ENCODE measurements at places on chromosomes 7 and 10.

- peak; percentile 71 for DNase-seq
Observed at GRCh38 chr10:130557181-130557845, 421.1 kb downstream of the GLRX3 start.

DNA sequence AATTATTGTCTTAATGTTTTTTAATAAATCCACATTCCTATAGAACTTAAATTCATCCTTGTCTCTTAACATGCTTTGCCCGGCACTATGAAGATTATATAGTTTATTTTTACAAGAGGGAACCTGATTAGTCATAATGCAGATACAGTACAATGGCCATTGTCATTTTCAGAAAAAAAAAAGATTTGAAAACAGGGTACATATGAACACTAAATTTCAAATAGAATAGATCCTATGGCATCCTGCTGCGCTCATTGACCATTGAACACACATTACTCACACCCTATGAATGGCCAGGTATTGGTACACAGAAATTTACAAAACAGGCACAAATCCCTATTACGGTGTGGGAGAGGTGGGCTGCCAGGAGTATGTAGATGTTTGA, 2.0 kb upstream of the KLF6 start:
- no peak for DNase-seq

DNA sequence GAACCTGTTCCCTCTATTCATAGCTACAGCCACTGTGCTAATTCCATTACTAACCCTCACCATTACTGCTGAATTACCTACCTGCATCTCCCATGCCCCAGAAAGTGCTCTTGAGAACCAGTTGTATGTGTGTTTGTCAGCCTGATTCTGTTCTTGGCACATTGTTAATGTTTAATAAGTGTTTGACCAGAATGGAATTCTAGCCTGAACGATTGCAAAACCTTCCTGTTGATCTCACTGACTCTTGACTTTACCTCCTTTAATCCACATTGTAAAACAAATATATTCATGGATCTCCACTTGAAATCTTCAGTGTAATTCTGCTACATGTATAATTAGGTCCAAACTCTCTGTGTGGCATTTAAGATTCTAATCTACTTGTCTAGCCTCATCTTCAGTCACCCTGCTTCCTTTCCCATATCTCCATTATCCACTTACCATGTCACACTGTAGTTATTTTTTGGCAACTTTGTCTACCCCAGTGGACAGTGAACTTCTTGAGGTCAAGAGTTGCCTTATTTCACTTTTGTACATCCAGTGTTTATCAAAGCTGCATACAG, 4.9 kb downstream of the ZNF277 start:
- no peak for DNase-seq

GRCh38 chr10:79128923-79129305, 60.1 kb downstream of the ZMIZ1 start:
- DNase-seq, result peak; percentile 16

DNA sequence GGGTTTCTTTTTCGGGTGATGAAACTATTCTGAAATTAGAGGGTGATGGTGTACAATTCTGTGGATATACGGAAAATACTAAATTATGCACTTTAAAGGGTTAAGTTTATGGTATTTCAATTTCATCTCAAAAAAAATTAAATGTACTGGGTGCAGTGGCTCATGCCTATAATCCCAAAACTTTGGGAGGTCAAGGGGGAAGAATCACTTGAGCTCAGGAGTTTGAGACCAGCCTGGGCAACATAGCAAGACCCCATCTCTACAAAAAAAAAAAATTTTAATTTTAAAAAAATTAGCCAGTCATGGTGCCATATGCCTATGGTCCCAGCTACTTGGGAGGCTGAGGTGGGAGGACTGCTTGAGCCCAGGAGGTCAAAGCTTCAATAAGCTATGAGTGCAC, 57.0 kb downstream of the SMURF1 start:
- DNase-seq, result no peak

GRCh38 chr10:86670290-86670811, 2.0 kb downstream of the LDB3 start:
- DNase-seq, result no peak

DNA sequence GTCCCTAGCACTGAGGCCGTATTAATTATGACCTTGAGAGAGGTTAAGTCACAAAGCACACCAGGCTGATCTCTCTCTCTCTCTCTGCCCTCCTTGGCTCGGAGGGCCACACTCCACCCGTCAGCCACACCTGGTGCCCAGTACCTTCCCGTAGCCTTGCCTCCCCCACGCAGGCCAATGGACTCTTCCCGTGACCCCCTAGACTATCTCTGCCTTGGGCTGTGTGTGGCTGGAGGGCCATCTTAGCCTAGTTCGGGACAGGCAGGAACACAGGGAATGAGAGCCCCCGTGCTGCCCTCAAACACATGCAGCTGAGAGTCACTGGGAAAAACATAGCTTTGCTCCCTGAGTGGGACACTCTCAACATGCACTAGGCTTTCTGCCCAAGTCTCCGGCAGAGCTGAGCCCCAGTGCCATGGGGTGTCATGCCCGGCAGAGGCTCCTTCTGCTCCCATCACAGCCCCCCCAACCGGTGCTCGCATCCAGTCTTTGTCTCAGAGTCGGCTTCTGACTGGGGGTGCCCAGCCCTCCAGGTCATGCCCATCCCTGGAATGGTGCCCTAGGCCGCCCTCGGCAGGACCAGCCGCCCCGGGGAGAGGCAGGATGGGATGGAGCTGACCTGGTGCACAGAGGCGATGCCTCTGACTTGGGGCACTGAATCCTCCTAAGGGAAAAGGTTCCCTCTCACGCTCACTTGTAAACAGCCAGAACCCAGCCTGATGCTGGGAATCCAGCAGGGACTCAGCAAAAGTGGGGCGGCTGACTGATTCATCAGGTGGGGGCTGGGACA, 63.0 kb downstream of the TCERG1L start:
- no peak for DNase-seq

DNA sequence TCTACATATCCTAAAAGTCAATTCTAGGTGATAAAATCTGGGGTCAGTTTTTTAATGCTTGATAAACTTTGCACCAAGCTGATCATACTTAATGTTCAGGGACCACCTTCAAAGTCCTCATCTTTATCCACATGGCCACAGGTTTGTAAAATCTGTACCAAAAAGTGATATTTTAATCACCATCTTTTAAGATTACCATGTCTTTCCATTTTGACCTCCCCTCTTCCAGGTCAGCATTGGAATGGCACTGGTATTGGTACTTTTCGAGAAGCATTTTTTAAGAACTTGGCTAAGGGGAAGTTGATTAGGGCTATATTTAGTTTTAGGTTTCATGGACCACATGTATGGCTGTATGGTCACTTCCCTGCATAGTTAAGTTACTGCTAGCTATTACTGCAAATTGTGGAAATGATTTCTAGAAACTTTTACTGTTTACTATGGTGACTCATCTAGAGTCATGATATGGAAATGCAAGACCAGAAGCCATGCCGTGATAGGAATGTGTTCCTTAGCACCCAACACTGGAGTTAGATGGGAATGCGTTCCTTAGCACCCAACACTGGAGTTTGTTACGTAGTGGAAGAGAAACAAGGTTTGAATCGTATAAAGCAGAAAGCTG, 50.8 kb upstream of the ABLIM1 start:
- no peak for DNase-seq

DNA sequence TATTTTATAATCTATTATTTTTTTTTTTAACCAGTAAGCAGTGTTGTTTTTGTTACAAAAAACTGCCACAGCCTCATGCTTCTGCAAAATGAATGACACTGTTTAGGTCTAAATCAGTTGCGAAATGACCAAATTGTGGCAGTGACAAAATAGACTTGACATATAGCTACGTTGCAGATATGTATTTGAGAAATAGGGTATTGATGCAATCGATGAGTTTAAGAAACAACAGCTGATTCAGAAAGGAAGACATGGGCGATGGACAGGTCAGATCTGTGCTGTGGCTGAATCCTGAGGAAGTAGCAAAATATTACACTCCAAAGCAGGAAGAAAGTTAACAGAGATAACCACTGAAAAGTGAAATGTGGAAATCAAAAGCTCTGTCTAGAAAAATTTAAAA, 89.0 kb upstream of the STEAP4 start:
- DNase-seq, result no peak

- DNase-seq, result no peak
Observed at GRCh38 chr7:45646207-45646821, 72.1 kb downstream of the ADCY1 start.

DNA sequence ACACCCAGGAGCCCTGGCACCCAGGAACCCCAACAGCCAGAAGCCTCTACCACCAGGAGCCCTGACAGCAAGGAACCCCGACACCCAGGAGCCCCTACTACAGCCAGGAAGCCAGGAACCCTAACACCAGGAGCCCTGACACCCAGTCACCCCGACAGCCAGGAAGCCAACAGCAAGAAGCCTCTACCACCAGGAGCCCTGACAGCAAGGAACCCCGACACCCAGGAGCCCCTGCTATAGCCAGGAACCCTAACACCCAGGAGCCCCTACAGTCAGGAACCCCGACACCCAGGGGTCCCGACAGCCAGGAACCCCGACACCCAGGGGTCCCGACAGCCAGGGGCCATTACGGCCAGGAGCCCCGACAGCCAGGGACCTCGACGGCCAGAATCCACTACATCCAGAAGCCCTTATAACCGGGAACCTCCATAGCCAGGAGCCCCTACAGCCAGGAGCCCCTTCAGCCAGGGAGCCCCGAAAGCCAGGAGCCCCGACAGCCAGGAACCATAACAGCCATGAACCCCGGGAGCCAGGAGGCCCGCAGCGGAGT, 440 bp upstream of the GLRX3 start:
- DNase-seq, result no peak

- no peak for DNase-seq
Observed at GRCh38 chr7:105330526-105330925, 58.2 kb downstream of the SRPK2 start.

DNA sequence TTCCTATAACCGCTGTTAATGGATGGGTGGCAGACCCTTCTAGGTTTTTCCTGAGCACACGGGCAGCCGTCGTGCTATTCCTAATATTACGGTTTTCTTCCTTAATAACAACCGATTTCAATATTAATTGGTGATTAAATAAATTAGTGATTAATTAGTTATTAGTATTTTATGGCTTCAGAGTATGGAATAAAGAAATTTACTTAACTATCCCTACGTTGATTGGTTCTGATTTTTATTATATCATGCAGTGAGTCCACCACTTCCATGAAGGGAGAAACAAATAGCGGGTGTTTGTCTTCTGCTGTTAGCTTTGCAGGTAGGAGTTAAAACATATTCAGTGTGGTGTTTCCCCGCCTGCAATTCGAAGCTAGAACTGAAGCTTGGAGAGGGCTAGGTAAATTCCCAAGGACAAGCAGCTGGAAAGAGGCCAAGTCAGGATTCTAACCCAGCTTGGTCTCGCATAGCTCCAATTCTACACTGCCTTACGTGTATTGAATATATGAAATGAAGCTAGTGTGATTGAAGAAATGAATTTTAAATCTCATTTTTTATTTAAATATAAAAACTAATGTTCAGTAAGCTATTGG, 928 bp upstream of the CSTF2T start:
- no peak for DNase-seq

GRCh38 chr7:47253650-47254080, 328.2 kb downstream of the TNS3 start:
- peak; percentile 41 for DNase-seq

GRCh38 chr7:142833174-142834048, 21.5 kb upstream of the EPHB6 start:
- DNase-seq, result no peak

GRCh38 chr7:106234425-106234824, 50.4 kb downstream of the NAMPT start:
- DNase-seq, result no peak

DNA sequence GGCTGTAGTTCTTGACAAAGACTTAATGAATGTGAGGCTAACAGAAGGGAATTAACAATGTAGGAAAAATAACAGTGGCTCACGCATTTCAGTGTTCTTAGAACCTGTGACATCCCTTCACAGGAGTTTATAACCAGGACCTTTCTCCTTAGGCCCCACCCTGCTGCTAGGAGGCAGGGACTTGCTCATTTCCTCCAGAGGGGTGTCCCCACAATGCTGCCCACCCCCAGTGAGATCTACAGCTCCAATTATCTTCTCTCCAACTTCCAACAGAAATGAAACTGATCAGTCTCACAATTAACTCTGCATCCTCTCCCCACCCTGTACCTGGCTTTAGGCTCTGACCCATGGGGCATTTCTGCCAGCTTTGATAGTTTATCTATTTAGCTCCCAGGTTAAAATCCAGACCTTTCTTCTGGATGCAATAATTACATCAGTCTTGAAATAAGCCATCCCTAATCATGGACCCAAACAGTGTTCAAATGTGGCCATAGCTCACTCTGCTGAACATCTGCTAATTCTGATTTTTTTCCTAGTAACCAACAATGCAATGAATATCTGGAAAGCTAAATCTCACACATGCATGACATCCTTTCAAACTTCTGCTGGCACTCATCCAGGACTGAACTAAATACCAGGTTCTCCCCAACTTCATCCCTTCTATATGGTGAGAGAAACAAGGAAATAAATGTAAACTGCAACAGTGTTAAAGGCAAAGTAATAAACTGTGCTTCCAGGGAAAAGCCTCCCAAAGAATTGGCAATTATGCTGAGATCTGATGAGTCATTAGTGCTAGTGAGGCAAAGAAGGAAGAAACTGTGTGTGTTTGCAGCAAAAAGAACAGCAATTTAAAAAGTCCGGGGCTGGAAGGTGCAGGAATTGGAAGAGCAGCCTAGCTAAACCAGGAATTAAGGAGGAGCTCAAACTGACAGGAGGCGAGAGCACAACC, 64.6 kb downstream of the HERPUD2 start:
- peak; percentile 31 for DNase-seq

- peak; percentile 91 for DNase-seq
Observed at GRCh38 chr7:67566101-67566500, 569.5 kb downstream of the TYW1 start.

DNA sequence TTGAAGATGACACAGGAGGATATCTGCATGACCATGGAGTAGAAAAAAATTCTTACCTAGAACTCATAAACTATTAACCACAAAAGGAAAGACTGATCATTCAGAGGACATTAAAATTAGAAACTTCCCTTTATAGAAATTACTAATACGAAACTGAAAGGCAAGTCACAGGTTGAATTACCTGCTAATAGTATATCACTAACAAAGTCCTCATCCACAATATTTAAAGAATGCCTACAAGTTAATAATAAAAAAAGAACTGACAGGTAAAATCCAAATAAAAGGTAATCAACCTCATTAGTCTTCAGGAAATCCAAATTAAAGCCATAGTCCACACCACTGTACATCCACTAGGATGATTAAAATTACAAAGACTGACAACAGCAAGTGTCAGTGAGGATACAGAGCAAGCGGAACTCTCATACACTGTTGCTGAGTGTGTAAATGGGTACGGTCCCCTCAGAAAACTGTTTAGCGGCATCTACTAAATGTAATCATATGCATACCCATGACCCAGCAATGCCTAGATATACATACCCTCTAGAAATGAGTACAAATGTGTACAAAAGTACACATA, 71.2 kb downstream of the ARHGAP21 start:
- no peak for DNase-seq

Data from NCI-H2171 treated with DMSO at 0.1 percent for 48 hours (cell line).